SK-N-MC (cell line): ENCODE measurements at places on chromosomes 6 and 20.

GRCh38 chr20:4011226-4011975 is 4.0 kb downstream of the RNF24 start:
- DNase-seq = no peak

- DNase-seq = no peak
These were observed 98.1 kb downstream of the PREP start for GRCh38 chr6:105304825-105305224.

- DNase-seq = no peak
These were observed 27.6 kb downstream of the CDH26 start for GRCh38 chr20:59985864-59986263.

DNA sequence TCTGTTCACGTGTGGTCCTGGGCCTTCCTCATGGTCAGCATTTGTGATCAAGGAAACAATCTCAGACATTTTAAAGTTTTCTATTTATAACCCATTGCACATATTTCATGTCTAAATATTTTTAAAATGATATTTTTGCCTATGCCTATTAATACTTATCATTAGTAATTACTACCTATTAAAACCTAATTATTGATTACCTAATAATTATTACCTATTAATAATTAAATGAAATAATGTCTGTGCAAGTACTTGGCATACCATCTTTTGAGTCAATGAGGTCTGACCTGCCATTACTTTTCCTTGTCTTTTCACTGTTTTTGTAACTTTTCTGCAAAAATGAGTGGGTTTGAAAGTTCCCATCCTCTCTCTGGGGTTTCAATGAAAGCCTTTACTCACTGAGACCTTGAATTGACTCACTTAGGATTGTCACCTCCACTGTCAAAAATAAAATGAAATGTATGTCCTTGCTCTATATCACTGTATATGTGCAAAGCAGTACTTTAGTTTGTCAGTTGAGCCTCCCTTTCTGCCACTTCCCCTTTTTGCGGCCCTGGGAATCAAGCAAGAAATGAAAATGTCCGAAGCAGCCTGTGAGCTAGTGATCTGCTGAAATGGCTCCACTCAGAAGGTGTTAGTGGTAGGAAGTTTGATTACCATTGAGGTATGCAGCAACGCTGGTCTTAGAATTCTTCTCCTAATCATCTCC is 87.8 kb downstream of the L3MBTL3 start:
- DNase-seq = no peak

GRCh38 chr6:487956-488355 is 96.4 kb downstream of the IRF4 start:
- DNase-seq = no peak

GRCh38 chr6:135075018-135075417 is 20.4 kb upstream of the HBS1L start:
- DNase-seq = no peak

- no peak for DNase-seq
These were observed 18.7 kb downstream of the TFEB start for GRCh38 chr6:41716516-41717391.

GRCh38 chr6:156352861-156353260 is 424.3 kb upstream of the ARID1B start:
- no peak for DNase-seq

GRCh38 chr20:13478366-13478765 is 160.4 kb downstream of the TASP1 start:
- DNase-seq = no peak

- DNase-seq = no peak
These were observed 14.4 kb downstream of the JARID2 start for GRCh38 chr6:15260099-15260821.

DNA sequence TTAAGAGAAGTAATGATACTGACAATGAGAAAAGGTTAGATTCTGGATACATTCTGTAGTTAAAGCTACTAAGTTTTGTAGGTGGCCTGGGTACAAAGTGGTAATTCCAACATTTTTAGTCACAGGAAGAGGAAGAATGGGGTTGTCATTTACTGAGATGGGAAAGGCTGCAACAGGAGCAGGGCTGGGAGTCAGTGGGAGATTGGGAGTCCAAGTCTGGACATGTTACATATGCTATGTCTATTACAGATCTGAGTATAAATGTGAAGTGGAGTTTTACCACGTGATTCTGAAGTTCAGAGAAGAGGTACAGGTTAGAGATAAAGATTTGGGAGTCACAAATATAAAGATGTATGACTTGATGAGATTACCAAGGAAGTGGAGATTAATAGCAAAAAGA is 116.2 kb downstream of the RWDD2A start:
- DNase-seq = no peak

GRCh38 chr20:20333866-20334265 is 34.0 kb upstream of the INSM1 start:
- no peak for DNase-seq

GRCh38 chr6:41232667-41233066 is 4.5 kb downstream of the TREML4 start:
- no peak for DNase-seq

GRCh38 chr6:166465003-166465399 is 82.3 kb upstream of the MPC1 start:
- DNase-seq = no peak

DNA sequence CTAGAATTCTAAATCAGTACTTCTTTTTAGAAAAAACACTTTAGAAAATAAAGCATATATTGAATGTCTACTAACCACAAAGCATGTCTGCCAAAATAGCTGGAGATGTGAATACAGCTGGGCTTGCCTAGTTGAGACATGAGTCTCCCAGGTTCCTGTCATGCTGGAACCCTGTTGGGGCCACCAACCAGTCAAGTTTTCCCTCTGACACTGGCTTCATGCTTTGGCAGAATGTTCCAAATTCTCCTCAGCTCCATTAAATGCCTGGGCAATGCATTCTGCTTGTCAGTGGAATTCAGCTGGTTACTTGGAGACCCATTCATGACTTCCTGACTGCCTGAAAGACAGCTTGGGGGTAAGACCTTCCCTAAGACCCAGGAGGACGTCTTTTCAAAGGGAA is 87.2 kb downstream of the PRND start:
- DNase-seq = no peak

- no peak for DNase-seq
These were observed 66.1 kb upstream of the RNF24 start for GRCh38 chr20:4081421-4081820.

DNA sequence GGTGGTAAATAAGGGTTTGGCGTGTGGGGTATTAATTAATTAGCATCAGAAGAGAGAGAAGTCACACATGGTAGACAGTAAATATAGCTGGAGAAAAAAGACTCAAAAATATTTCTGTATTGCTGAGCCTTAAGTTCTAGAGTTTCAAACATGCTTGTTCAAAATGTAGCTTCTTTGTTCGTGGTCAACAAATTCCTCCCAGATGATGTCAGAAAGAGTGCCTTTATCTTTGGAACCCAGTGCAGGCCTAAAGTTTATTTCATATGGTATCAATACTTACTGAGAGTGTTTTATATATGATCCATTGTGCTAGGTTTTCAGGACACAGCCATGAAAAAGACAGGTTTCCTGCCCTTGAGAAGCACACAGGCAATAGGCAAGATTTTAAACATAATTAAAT is 18.3 kb downstream of the MARCKS start:
- no peak for DNase-seq

- DNase-seq = no peak
These were observed 6.1 kb downstream of the DNPH1 start for GRCh38 chr6:43223175-43223574.

DNA sequence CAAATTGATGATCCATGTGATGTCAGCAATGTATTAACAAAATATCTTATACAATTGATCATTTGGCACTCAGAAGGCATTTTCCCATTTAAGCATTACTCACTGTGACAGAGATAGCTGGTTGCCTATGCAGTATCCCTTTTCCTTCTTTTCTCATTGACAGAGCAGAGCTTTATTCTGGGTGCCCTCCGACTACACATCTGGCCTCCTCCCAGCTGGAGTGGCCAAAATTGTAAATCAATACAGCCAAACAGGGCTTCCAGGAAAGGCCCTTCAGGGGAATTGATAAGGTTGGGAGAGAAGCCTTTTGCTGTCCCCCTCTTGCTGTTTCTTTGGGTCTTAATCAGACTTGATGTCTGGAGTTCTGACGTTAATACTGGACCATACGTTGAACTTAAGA is 9.6 kb upstream of the BLOC1S5 start:
- DNase-seq = no peak

- no peak for DNase-seq
These were observed 208.4 kb upstream of the CNR1 start for GRCh38 chr6:88374553-88374952.

GRCh38 chr20:6519556-6519955 is 247.9 kb upstream of the BMP2 start:
- DNase-seq = no peak

DNA sequence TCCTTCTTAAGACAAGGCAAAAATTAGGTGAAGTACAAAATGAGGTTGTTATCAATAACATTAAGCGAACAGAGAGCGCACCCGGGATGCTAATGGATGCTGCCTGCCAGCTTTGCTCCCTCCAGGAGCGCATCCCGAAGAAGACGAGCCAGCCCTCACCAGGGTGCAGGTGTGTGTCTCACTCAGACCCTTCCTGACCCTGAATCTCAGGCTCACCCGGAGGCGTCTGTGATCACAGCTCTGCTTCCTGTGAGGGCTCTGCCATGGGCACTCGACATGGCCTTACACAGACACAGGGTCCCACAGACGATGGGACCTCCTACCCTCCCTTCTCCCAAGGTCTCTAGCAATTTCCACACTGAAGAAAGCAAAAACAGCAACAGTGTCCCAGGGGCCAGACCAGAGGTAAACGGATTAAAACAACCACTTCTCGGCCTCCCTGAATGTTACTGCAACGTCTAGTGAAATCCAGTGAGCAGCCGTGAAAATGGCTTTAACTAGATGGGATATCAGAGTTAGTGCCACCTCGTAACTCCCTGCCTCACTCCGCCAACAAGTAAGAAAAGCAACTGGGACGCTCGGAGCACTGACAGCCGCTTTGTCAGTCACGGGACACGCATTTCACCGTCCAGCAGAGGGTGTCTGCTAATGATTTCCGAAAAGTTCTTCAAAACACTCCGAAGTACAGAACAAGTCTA is 11.7 kb downstream of the ZBTB46 start:
- DNase-seq = no peak

GRCh38 chr6:168113226-168113625 is 34.2 kb upstream of the FRMD1 start:
- DNase-seq = no peak

- no peak for DNase-seq
These were observed 47.8 kb downstream of the NRN1 start for GRCh38 chr6:5958921-5959320.

- no peak for DNase-seq
These were observed 35.7 kb downstream of the UBR2 start for GRCh38 chr6:42599558-42599957.

DNA sequence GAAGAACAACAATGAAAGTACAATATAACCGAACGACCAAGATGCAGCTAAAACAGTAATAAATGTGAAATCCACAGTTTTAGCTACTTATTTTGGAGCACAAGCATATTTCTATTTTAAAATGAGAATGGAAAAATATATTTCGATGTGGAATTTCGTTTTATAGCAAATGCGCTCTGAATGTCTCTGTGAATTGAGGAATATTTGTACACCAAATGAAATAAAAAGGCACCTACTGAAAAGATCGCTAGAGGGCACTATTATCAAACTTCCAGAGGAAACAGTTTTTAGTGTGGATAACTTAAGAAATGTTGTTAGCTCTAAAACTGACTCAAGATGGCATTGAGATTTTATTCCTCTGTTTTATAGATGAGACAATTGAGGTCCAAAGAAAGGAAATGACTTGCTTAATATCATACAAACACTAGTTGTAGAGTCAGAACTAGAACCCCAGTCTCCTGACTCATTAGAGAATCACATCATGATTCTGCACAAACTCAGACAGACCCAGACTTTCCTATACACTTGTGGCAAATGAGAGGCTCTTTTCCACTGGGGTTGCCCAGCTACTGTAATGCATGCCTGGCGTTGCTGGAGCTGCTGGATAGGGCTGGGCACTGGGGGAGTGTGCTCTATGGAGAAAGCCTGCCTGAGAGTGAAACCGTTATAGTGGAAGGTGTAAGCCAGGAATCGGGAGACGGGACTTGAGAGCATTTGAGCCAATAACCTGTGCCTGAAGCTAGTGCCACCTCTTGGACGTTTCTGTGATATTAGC is 51.9 kb downstream of the GCLC start:
- peak; percentile 57 for DNase-seq

GRCh38 chr6:26113570-26113969 is 26.3 kb downstream of the HFE start:
- DNase-seq = no peak

GRCh38 chr6:43887340-43887858 is 117.4 kb downstream of the VEGFA start:
- DNase-seq = no peak

GRCh38 chr6:10518557-10519407 is 2.4 kb upstream of the GCNT2 start:
- no peak for DNase-seq

GRCh38 chr6:35258336-35258735 is 1.2 kb upstream of the ZNF76 start:
- DNase-seq = no peak

DNA sequence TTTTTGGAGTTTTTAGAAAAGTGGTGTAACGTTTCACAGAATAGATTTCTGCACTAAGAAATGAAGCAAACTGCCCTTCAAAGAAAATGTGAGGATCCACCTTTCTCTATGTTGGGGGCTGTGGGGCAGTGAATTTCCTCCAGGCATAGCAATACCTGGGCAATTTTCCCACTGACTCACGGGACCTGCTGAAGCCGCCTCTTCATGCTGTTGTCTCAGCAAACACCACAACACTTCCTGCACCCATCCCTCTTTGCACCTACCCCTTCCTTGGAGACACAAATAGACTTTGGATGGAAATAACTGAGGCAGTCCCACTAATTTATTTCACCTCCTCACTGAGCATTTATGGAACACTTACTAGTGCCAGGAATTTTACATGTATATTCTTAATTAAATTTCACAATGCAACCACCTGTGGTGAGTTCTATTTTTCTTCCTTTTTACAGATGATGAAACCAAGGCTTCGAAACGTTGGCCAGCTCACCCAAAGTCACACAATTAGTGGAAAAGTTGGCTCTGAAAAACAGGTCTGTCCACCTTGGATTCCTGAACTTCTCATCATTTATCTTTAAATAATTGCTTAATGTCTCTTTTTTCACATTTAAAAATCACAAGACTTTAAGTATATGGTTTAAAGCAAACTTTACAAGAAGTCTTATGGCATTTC is 17.2 kb upstream of the ADGRF1 start:
- DNase-seq = no peak

- DNase-seq = no peak
These were observed 90.0 kb downstream of the PERP start for GRCh38 chr6:138017166-138017757.

GRCh38 chr6:53985366-53985765 is 125.9 kb upstream of the MLIP start:
- no peak for DNase-seq

GRCh38 chr6:158500016-158500735 is 59.7 kb upstream of the TMEM181 start:
- DNase-seq = no peak

GRCh38 chr6:84645563-84646266 is 118.7 kb downstream of the TBX18 start:
- no peak for DNase-seq

- no peak for DNase-seq
These were observed 9.7 kb downstream of the ACSS2 start for GRCh38 chr20:34886122-34886521.
